CD4-positive, alpha-beta T cell treated with Interleukin-12 subunit alpha and Interleukin-12 subunit beta, for 1 hour (primary cell): ENCODE measurements at places on chromosomes 7 and 10.
A peak's percentile ranks its signal among the peaks of the same experiment; 100 is the strongest.

DNA sequence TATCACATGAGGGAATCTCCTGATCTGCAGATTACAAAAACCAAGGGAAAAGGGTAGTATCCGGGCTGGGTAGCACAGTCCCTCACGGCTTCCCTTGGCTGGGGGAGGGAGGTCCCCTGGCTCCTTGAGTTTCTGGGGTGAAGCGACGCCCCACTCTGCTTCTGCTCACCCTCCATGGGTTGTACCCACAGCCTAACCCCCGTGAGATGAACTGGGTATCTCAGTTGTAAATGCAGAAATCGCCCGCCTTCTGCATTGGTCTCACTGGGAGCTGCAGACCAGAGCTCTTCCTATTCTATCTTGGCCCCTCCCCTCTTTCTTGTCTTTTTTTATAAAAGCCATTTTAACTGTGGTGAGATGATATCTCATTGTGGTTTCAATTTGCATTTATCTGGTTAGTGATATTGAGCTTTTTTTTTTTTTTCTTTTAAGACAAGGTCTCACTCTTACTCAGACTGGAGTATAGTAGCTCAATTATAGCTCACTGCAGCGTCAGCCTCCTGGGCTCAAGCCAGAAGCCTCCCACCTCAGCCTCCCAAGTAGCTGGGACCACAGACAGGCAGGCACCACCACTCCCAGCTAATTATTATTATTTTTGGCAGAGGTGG, 87.8 kb downstream of the ABCC2 start:
- DNase-seq, result peak; percentile 57

GRCh38 chr10:132574783-132575319, 37.3 kb downstream of the INPP5A start:
- DNase-seq, result no peak

GRCh38 chr10:13707156-13707881, 120.6 kb downstream of the PRPF18 start:
- no peak for DNase-seq

GRCh38 chr7:127907110-127908040, 123.9 kb downstream of the LRRC4 start:
- DNase-seq, result no peak
